Panc1 (cell line): ENCODE measurements at places on chromosomes 3 and 15.

GRCh38 chr3:16249336-16249735 is 15.4 kb downstream of the DPH3 start:
- no peak overlapping the region for H3K4me3 ChIP-seq
- H3K4me1 ChIP-seq: no peaks in the 10 kb centered on the region
- no peaks in the 10 kb centered on the region for H3K27me3 ChIP-seq

GRCh38 chr3:171393032-171393744 is 67.0 kb downstream of the TNIK start:
- H3K36me3 ChIP-seq: no peaks in the 10 kb centered on the region
- H3K4me1 ChIP-seq: no peaks in the 10 kb centered on the region
- no peak overlapping the region for H3K4me3 ChIP-seq
- no peak for DNase-seq

- H3K27ac ChIP-seq: no peak overlapping the region
- peaks cover 5% of the 10 kb centered on the region for H3K4me1 ChIP-seq
- no peak for DNase-seq
- peaks cover 4% of the 10 kb centered on the region; the same call in 1 of the 2 replicates for H3K36me3 ChIP-seq
- H3K4me3 ChIP-seq: no peak overlapping the region
- no peaks in the 10 kb centered on the region for H3K27me3 ChIP-seq
Observed at GRCh38 chr15:62052713-62053112, 7.5 kb downstream of the VPS13C start.

DNA sequence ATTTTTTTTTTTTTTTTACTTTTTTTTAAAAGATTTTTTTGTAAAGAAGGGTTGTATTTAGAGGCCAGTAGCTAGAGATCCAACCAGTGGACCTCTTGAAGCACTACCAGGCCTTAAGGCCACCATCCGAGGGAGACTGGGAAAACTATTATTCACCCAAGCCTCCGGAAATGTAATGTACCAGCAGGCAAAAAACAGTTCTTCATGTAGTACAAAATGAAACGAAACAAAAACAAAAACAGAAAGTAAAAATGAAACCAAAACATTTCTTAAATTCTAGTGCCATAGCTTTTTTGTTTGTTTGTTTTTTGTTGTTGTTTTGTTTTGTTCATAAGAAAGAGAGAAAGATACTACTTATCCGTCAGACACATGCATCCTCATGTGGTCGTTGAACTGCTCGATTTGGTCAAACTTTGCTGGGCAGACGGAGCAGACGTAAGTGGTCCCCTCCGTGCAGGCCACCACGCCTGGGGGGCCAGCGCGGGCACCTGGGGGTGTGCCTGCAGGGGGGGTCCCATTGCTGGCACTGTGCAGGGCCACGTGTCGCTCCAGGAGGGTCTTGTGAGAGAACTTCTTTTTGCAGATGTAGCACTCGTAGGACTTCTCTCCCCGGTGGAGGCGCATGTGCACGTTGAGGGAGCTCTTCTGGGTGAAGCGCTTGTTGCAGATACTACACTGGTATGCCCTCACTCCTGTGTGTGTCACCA is 45.0 kb downstream of the TIGIT start:
- no peak overlapping the region for H3K27ac ChIP-seq
- no peaks in the 10 kb centered on the region for H3K4me1 ChIP-seq
- DNase-seq: no peak

GRCh38 chr3:195085356-195086130 is 185.4 kb downstream of the XXYLT1 start:
- H3K4me3 ChIP-seq: no peak overlapping the region
- H3K27ac ChIP-seq: peak overlapping the region; percentile 57; the same call in 1 of the 2 replicates
- H3K36me3 ChIP-seq: no peaks in the 10 kb centered on the region
- no peaks in the 10 kb centered on the region for H3K27me3 ChIP-seq

DNA sequence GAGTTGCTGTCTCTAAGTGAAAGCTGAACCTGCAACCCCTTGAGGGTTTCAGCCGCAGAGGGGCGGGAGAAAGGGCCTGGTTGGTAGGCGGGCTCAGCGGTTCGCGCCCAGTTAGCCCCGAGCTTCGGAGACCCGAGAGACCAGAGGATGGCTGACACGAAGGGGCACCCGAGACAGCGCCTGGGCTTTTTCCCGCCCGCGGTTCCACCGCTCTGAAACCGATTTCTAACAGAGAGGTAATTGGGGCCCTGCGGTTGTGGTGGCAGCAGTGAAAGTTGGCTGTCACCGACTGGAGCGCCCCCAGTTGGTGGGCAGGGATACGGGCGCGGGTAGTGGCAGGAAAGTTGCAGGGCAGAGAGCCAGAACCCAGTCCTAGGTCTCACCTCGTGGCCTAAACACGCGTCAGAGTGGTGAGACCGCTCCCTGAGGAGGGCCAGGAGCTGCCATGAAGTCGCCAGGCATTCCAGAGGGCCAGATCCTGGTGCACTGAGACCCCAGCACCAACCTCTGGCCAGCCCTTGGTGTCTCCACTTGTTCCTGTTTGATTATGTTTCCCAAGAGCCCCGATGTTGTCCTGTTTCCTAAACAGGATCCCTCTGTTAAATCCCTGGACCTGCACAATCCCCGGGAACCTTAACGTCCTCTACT is 625 bp upstream of the ELL3 start:
- H3K4me3 ChIP-seq: peak overlapping the region; percentile 74
- no peaks in the 10 kb centered on the region for H3K27me3 ChIP-seq
- H3K36me3 ChIP-seq: no peaks in the 10 kb centered on the region; the same call in 1 of the 2 replicates
- H3K27ac ChIP-seq: peak overlapping the region; percentile 88

GRCh38 chr15:99616773-99617342 is 51.1 kb downstream of the MEF2A start:
- no peaks in the 10 kb centered on the region for H3K36me3 ChIP-seq
- H3K4me3 ChIP-seq: no peak overlapping the region
- no peak overlapping the region for H3K27ac ChIP-seq

DNA sequence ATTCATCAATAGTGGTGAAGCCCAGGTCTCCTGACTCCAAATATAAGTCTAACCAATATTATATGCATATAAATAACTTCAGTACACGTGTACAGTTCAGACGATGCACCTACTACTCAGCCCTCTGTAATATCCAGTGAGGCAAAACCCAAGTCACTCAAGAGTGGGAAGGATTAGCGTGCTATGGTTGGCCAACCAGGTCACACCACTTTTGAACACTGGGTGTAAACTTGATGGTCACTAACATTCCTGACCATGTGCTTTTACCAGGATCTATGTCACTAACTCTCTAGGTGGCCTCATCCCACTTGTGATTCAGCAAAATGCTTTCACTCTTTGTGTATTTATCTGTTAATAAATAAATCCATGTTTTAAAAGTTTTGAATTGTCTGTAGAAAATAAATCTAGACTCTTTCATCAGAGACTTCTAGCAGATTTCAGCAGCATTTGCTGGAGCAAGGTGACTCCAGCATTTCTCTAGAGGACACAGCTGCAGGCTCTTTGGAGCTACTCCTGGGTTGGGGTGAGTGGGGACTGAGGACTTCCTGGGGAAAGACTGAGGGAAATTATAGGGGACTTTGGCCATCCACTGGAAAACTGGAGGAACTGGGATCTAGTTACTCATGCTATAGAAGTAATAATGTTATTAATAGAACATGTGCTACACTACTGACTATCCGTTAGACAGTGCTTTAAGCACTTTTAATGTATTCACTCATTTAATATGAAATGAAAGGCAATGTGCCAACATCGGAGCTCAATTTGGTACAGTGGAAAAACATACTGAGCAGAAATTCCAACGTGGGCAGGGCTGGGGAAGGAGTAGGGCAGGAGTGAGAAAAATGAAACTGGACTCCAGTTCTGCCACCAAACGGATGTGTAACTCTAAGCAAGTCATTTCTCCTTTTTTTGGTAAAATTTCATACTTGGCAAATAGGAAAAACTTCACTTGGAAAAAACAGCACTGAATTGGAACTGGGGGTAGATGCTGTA is 97.9 kb downstream of the RORA start:
- no peaks in the 10 kb centered on the region; the same call in 1 of the 2 replicates for H3K4me1 ChIP-seq
- H3K4me3 ChIP-seq: no peak overlapping the region
- no peak for DNase-seq
- no peak overlapping the region for H3K27ac ChIP-seq
- H3K36me3 ChIP-seq: no peaks in the 10 kb centered on the region

DNA sequence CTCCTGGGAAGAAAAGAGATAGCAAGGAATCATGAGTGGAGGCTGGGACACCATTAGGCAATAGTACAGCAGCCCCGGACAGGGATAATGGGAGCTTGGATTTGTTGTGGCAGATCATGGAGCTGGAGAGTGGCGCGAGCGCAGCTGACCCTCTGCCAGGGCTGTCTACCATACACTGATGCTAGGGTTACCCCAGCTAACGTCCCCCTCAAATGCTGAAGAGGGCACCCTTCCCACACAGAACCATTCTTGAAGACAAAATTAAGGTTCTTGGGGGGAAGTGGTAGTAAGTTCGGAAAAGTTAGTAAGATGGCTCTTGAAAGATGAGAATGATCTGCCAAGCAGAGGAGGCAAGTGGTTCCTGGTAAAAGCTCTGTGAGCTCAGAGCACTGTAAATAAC is 61.1 kb downstream of the ST3GAL6 start:
- no peaks in the 10 kb centered on the region for H3K36me3 ChIP-seq
- H3K4me3 ChIP-seq: no peak overlapping the region
- no peak for DNase-seq
- H3K4me1 ChIP-seq: no peaks in the 10 kb centered on the region
- H3K27ac ChIP-seq: no peak overlapping the region

DNA sequence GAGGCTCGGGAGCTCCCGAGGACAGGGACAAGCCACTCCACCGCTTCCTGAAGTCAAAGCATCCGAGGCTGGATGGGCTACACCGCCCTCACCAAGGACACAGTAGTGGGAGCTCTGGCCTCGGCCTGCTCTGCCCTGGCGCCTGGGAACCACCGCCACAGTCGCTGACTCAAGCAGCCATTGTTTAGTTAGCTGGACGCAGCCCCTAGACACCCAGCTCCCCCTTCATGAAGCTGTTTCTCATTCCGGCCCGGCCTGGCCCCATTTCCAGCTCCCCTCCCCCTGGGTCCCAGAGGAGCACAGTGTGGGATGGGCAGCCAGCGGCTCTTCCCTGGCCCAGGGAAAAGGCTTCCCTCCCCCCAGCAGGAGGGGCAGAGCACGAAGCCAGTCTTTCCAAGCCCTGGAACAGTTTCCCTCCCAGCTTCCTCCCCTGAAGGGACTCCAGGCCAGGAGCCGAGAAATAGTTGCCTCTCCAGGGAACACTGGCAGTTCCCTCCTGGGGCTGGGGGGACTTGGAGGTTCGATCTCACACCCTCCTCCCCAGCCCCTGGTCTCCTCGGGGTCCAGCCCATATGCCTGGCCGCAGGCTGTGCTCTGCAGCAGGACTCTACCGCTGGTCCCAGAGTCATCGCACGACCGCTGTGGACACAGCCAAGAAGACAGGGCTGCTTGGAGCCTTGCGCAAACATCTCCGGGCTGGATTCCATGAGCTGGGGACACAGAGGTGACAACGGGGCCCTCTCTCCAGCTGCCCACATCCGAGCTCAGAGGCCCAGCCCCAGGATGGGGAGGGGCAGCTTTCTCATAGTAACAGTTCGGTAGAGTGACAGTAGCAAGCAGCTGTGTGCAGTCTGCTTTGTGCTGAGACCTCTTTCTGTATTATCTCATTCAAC is 10.0 kb downstream of the PLXND1 start:
- H3K36me3 ChIP-seq: no peaks in the 10 kb centered on the region
- peaks cover 100% of the 10 kb centered on the region for H3K4me1 ChIP-seq
- H3K4me3 ChIP-seq: peak overlapping the region; percentile 8; the same call in 1 of the 2 replicates
- no peak for DNase-seq

DNA sequence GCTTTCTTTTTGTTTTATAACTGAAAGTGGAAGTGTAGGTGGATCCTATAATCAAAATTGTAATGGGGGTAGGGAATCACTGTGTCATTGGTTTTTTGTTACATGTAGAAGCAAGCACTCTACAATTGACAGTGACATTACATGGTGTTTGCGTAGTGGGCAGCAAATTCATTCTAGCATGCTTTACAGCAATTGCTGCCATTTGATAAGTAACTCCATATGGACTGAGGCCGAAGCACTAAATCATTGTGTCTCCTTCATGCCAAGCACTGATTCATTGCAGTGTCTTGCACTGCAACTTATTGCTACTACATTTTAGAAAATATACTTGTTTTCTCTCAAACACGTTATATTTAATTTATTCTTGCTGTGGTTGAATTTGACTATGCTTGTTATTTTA is 933.9 kb downstream of the NSUN3 start:
- no peaks in the 10 kb centered on the region for H3K4me1 ChIP-seq
- H3K36me3 ChIP-seq: no peaks in the 10 kb centered on the region
- no peak for DNase-seq
- H3K4me3 ChIP-seq: no peak overlapping the region

DNA sequence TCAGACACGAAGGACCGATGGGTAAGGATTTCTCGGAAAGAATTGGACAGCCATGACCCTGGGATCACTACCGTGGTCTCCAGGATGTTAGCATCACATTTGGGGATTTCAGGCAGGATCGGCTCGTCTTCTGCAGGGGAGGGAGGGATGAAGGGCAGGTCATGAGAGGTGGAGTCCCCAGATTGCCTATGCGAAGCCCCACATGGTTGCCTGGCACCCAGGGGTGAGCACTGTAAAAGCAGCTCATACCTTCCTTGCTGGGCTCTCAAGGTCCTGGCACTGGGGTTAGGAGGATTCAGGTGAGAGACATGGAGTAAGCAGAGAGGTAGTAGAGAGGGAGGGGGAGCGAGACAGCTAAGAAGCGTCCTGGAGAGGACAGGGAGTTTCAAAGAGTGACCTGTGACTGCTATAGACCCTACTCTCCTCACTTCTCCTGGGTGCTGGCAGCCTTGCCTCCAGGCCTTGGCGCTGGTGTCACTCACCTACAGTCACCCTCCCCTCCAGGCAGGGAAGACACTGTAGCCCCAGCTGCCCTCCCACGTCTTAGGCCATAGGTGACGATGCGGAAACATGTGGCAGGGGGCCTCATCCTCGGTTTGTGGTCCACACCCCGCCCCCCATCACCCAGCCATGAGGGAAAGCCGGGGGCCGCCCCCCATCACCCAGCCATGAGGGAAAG is 15.0 kb upstream of the EHD4 start:
- H3K4me1 ChIP-seq: no peaks in the 10 kb centered on the region; the same call in 1 of the 2 replicates
- no peak overlapping the region for H3K4me3 ChIP-seq

- H3K4me1 ChIP-seq: no peaks in the 10 kb centered on the region
- no peaks in the 10 kb centered on the region for H3K27me3 ChIP-seq
- no peak overlapping the region for H3K4me3 ChIP-seq
- H3K27ac ChIP-seq: no peak overlapping the region
- DNase-seq: no peak
Observed at GRCh38 chr3:42369304-42369703, 41.1 kb downstream of the LYZL4 start.

DNA sequence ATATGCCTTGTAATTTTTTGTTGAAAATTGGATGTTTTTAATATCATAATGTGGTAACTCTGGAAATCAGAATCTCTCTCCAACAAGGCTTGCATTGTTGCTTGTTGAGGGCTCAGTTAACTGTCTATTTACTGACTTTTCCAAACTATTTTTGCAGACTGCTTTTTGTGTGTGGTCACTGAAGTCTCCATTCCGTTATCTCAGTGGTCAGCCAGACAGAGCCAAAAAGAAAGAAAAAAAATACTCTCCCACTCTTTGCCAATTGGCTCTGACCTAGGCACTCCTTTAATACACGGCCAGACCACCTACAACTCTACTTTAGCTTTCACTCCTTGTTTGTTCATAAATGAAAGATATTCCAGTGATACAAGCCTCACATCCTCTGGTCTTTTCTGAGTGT is 52.5 kb downstream of the IFT80 start:
- no peaks in the 10 kb centered on the region for H3K27me3 ChIP-seq
- H3K4me1 ChIP-seq: no peaks in the 10 kb centered on the region
- no peak overlapping the region for H3K4me3 ChIP-seq
